ENCODE measurements at places on chromosomes 6 and 20.

- DNase-seq = no peak
Observed at GRCh38 chr6:95574811-95575210, 2.5 kb upstream of the MANEA start.

GRCh38 chr6:112620812-112621569, 273.9 kb downstream of the RFPL4B start:
- no peak for DNase-seq

DNA sequence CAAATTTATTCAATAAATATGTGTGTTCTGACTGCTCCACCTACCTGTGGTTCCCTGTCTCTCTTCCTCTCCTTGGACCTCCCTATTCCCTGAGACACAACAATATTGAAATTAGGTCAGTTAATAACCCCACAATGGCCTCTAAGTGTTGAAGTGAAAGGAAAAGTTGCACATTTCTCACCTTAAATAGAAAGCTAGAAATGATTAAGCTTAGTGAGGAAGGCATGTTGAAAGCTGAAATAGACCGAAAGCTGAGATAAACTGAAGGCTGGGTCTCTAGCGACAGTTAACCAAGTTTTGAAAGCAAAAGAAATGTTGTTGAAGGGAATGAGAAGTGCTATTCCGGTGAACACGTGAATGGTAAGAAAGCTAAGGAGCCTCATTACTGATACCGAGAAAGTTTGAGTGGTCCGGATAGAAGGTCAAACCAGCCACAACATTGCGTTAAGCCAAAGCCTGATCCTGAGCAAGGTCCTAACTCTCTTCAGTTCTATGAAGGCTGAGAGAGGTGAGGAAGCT, 34.1 kb downstream of the UST start:
- DNase-seq = no peak

GRCh38 chr6:44273617-44274016, 3.4 kb downstream of the TMEM151B start:
- DNase-seq = no peak

DNA sequence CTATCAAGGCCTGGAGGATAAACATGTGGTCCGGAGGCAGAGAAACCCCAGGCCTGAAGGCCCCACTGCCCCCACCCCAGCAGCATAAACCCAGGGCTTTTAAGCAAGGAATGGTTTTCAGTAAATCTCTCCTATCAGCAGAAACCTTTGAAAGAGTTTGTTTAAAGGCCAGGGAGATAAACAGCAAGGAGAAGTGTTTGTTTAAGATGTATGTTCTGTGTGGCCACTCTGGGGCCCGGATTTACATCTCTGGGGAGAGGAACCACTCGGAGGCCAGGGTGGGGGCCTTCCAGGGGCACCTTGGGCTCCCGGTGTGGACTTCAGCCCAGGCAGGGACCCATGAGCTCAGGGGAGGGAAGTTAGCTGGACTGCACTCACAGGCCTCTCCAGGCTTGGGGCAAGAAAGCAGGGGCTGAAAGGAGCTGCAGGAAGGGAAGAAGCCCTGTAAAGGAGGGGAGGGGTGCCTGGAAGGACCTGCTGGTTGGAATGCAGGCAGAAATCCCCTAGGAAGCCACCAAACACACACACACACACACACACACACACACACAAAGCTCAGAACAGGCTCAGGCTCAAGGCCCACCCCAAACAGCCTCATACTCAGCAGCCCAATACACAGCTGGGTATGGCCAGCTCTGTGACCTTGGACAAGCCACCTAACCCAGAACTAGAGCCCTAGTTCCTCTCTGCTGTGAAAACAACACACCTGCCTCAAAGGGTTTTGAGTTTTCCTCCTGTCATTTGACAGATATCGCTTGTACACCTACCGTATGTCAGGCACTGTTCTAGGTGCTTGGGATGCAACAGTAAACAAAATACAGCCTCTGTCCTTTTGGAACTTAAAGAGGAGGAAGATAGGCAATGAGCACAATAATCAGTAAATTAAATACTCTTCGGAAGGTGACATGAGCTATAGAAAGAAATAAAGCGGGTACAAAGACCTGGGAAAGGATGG, 26.2 kb upstream of the FOXP4 start:
- DNase-seq = no peak

DNA sequence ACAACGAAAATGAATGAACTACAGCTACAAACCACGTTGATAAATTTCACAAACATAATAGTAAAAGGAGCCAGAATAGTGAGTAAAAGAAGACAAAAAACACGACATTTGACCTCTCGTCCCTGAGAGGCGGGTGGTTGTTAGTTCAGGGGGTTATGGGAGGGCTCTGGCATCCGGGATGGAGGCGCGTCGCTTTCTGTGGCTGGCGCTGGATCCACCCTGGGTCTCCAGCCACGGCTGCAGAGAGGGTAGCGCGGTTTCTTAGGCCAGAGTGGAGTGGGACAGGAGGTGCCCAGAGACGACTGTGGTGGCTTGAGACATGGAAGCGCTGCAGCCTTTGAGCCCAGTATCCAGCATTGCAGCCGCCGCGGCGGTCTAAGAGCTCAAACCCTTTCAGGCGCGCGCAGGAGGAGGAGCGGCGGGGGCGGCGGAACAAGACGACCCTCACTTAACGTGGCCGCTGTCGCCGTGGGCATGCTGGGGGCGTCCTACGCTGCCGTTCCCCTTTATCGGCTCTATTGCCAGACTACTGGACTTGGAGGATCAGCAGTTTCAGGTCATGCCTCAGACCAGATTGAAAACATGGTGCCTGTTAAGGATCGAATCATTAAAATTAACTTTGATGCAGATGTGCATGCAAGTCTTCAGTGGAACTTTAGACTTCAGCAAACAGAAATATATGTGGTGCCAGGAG, 3.7 kb upstream of the ZSCAN23 start:
- DNase-seq = no peak

DNA sequence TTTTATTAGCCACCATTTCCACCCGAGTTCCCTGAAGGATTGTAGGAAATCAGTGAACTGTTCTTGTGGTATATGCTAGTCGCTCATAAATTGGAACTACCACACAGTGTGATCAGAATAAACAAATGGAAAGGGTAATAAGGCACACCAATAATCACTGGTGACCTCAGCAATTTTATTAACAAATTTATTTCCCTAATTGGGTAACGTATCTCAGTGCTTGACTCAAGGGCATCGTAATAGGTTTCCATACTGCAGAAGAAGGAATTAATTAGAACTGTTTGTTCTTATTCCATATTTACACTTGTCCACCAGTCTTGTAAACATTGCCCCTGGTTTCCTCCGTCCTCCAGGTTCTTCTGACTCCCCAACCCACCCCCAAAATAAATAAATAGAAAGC, 10.0 kb upstream of the UQCC2 start:
- no peak for DNase-seq

DNA sequence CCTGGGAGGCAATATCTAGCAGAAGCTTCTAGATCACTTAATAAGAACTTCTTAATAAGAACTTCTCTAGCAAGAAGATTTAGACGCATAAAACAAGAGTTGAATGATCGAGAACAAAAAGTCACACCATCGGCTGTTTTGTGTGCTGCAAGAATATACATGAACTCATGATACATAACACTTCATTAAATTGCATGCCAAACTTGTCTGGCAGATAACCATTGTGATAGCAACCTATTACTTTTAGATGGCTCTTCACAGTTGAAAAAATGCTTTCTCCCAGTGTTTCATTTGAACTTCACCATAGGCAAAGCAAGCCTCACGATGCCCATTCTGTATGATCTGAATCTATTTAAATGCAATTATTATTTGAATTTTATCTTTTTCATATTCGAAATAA, 249.9 kb downstream of the CBLN4 start:
- no peak for DNase-seq

Measured in NCI-H187 treated with DMSO at 0.1 percent for 48 hours (cell line).